ENCODE measurements at places on chromosomes 4 and X. TPM values are rescaled to one million over a fixed set of nuclear protein-coding genes. Genes with fewer than 3 reads are reported as not detected.

DNA sequence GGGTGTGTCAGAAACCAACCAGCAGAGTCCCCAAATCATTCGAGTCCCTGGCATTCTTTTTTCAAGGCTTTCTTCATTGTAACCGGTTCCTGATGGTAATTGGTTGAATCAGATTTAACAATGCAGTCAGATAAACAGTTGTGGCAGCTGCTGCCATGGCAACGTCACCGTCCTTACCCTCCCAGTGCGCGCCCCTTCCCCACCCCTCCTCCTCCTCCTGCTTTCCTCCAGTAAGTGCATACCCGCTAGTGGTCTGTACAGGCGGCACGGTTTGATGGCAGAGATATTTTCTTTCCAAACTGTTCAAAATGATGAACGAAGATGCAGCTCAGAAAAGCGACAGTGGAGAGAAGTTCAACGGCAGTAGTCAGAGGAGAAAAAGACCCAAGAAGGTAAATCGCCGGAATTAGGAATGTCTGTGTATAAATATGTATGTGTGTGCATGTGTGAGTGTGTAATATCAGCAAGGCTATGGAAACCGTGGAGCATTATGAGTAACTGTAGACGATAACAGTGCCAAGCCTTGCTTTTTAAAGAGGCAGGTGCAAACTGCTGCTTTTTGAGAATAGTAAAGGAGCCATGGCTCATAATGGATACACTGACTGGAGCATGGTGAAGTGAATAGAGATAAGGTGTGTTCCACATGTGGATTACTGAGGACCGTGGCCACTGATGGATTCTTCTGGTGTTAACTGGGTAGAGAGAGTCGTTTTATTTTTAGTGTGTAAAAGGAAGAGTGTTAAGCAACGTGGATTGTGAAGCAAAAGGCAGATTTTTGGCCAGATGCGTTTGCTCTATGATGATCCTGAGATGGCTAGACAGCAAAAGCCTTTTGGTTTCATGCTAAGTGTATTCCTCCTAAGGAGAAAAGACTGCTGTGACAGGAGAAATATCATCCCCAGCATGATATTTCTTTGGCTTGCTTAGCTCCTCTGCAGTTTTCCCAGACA, at the start of gene ANK2:
Gene ANK2, plus strand, starts transcription at position 233 of the 950 bp plus-strand sequence. Its CDS starts 76 bp downstream, at position 309.
- DNase-seq = no peak

DNA sequence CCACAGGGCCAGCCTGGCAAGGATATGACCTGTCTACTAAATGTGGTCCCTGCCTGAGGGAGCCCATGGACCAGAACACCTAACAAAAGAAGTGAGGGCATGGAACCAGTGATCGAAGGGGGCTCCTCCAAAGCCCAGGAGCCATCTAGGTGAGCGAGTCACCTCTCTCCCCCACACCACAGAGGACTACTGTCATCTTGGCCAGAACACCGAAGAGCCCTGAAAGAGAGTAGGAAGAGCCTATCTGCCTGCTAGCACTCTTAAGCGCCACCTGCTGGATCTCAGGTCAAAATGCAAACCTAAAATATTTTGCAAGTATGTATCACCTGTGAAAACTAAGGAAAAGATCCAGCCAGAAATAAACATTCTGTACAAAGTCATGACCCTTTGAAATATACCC, 137.9 kb upstream of the ZXDB start:
- DNase-seq = no peak

DNA sequence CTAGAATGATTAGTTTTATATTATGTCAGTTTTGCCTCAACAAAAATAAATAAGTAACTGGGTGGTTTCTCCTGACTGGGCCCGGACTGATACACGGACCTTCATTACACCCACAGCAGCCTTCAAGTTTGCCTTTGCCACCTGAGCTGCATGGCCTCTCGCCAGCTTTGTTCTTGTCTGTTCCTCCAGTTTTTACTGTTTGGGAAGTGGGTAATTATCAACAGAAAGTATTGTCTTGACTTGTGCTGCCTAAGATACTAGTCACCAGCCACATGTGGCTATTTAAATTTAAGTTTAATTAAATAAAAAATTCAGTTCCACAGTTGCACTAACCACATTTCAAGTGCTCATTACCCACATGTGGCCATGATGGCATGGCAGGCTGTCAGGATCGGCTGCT, 74.7 kb upstream of the INTU start:
- DNase-seq = no peak

DNA sequence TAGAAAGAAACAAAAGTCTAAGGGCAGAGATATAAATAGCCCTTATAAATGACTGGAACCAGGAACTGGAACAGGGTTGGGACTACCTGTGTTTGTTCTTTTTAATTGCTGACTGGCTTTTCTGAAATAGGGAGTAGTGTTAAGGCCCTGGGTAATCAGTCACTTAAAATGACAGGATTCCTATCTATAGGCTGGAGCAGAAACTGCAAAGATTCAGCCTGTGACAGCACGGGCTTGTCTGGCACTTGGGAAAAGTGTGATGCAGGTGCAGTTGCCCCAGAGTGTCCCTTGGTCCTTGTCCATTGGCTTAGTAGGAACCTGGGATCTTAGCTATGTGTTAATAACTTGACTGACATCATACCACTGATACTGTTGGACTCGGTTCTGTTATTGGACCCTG, 14.7 kb upstream of the PLAC8 start:
- no peak for DNase-seq

GRCh38 chr4:38647101-38647819, 16.7 kb upstream of the KLF3 start:
- no peak for DNase-seq

GRCh38 chr4:63211375-63211774, 1197.9 kb downstream of the TECRL start:
- no peak for DNase-seq

Gene MAGEA1
- total RNA-seq = not detected
